Urothelium cell line (cell line): ENCODE measurements at places on chromosomes 4 and X.

- peak; percentile 29 for DNase-seq
These were observed 135.0 kb downstream of the RAB28 start for GRCh38 chr4:13349096-13349495.

- DNase-seq, result no peak
These were observed 32.7 kb downstream of the MECP2 start for GRCh38 chrX:154064637-154065435.

GRCh38 chr4:1219566-1219950 lies 29.4 kb downstream of the CTBP1 start:
- DNase-seq, result no peak

DNA sequence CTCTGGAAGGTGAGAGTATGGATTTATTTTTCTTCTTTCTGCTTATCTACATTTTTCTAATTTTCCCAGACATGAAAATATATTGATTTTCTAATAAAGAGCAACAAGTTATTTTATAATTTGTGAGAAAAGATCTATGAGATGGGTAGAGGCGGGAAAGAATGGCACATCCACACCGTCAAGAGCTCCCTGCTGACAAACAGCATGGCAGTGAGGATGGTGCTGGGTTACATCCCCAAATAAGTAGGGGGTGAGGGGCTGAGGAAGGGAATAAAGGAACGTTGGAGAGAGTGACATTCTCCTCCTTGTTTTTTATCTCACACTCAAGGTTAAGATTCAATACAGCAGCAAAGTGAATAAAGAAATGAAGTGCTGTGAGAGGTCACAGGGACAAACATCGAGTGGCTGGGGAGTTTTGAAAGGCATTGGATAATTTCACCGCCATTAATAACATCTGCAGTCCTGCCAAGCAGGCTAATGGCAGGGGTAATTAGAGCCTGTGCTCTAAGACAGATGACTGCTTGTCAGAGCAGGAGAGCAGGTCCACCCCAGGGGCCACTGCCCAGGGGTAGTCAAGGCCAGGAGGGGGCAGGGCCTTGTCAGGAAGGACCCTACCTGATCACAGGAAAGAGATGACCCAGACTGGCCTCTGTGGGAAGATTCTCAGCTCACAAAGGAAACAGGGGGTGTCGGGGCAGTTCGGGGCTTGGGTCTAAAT lies 323.8 kb downstream of the FBXW7 start:
- no peak for DNase-seq

GRCh38 chr4:188018262-188018661 lies 22.7 kb downstream of the ZFP42 start:
- no peak for DNase-seq

GRCh38 chr4:112119353-112119783 lies 25.9 kb upstream of the FAM241A start:
- DNase-seq, result no peak

GRCh38 chrX:14529290-14529989 lies at the start of gene GLRA2:
TSS of gene GLRA2 (plus strand) at chrX:14529536. CDS start at chrX:14530058, 522 bp downstream.
- DNase-seq, result peak; percentile 11

DNA sequence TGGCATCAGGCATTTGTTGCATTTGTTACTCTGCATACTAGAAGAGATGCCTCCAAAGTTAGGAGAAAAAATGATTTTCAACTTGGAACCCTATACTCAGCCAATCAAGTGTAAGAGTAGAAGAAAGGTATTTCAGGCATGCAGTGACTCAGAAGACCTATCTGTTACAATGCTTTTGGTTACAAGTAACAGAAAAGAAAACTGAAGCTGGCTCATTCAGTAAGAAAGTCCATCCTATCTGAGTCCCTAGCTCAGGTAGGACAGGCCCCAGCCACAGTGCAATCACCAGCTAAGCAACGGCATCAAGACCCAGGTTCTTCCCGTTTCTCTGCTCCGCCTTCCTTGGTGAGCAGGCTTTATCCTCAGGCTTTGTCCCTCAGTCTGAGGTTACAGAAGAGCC lies 23.3 kb downstream of the MECP2 start:
- DNase-seq, result peak; percentile 65

GRCh38 chr4:110046588-110047049 lies 133.9 kb downstream of the EGF start:
- peak; percentile 12 for DNase-seq

- DNase-seq, result no peak
These were observed 405.8 kb upstream of the HTR2C start for GRCh38 chrX:114178126-114178525.

GRCh38 chr4:108168671-108169523 lies at the start of gene LEF1:
TSS of gene LEF1 (minus strand) at chr4:108168932. CDS start at chr4:108167767, 1,165 bp downstream.
- DNase-seq, result peak; percentile 71

DNA sequence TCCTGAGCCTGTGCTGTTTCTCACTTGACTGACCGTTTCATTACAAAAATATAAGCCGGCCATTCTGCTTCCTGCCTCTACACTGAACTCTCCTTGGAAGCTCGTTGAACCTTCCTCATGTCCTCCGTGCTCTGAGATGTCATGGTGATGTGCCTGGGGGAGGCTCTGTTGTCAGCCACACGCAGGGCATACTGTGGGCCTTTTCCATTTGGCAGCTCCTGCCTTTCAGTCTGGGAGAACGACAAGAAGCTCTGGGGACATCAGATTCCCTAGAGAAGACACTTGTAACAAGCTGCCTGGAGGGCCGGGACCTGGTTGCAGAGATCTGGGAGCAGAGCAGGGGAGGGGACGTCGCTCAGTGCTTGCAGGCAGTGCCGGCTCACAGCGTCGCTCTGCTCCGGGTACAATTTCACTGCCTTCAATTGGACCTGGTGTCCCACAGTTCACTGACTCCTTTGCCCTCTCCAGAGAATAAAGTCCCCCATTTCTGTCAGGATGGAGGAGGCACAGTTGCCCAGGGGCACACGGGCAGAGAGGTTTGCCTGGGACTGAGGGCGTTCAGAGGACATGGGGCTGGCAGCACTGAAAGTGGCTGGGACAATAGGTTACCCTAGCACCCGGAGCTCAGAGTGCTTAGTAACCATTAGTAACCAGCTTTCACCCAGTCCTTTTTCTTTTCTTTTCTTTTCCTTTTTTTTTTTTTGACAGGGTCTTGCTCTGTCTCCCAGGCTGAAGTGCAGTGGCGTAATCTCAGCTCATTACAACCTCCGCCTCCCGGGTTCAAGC lies 19.1 kb upstream of the MECP2 start:
- no peak for DNase-seq

GRCh38 chrX:105167233-105167632 lies 53.3 kb downstream of the TEX13A start:
- no peak for DNase-seq

DNA sequence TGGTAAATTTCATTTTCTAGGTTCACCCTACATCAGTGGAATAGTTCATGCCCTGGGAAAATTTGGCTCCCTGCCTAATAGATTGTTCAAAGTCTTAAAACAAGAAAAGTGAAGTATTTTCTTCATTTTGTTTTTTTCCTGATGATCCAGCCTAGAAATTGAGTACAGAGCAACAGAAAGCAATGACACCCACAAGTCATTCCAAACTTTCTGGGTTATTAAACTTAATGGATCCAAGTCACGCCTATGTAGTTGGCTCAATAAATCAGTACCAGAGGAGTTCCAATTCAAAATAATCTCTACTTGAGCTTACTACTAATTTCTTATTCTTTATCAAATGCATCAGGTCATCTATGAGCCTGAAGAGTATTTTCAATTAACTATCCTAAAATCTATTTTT lies 937.6 kb upstream of the SLIT2 start:
- DNase-seq, result no peak

DNA sequence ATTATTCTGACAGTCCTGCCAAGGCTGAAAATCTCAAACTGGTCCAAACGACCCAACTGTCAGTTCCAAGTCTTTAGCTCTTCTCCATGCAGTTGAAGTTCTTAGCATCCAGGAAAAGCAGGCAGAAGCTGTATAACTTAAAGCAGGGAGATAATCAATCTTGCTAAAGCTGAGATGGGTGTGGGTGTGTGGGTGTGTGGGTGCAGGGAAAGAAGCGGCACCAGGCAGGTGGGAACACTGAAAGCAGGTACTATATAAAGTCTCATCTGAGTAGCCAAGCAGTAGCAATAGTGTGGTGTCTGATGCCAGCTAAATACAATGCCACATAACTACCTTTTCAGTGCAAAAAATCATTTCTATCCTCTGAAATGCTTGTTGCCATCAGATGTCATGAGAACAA lies 69.7 kb upstream of the EGFL6 start:
- DNase-seq, result no peak

GRCh38 chr4:153481478-153481877 lies 15.3 kb downstream of the TMEM131L start:
- DNase-seq, result no peak

DNA sequence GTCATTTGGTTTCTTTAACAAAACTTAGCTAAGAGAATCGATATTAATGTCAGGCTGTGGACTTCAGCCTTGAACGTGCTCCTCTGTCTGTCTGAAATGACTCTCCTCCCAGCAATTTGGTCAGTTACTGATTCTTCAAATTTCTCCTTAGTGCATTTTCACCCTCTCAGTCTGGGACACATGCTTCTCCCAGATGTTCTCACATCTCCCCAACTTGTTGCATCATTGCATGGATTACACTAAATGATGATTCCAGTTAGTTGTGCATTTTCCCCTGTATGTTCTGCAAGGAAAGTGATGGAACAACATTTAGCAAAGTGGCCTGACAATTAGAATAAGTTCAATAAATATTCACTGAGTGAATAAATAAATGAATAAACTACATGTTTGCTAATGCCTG lies 94.4 kb downstream of the NLGN4X start:
- no peak for DNase-seq

DNA sequence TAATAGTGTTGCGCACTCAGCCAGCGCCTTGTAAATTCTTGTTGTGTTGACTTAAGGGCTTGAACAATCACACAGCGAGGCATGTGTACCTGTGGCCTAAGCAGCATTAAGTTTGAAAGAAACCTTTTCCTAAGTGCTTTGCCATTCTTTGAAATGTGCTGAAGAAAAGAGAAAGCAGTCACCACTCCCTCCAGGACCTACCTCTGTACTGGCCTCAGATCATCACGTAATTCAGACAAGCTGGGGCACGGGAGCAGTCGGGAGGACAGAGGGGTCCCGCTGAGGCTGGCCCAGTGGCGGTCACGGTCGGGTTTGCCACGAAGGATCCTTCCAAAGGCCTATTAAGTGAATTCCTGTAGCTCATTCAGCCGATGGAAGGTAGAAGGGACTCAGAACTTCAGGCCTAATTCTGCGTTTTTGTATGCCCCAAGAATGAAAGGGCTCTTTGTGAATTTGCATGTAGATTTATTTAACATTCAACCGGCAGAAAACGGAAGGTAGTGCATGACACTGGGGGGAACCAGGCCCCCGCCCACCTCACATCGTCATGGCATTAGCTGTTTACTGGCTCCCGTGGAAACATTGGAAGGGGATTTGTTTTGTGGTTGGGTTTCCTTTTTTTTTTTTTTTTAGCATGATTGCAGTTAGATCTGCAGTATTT lies 106.3 kb downstream of the TRAPPC11 start:
- no peak for DNase-seq

DNA sequence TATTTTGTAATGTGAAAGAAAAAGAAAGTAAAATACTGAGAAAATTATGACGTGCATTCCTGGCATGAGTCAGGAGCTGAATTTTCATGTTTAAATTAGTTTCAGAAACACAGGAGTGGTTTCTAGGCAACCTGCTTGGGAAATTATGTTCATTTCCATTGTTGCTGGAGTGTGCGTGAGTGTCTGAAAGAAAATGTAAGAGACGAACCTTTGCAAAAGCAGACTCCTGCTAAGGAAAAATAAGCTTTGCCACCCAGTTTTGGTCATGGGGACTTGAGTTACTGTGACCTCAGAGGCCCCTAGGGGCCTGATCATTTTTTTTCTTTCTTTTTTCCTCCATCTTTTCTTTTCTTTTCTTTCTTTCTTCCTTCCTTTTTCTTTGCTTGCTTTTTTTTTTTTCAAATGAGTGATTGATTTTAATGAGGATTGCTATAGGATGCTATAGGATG lies 18.8 kb upstream of the CHRNA9 start:
- DNase-seq, result no peak

- peak; percentile 10 for DNase-seq
These were observed 20.2 kb downstream of the TMEM31 start for GRCh38 chrX:103730796-103731493.

- DNase-seq, result no peak
These were observed 305.6 kb upstream of the NR3C2 start for GRCh38 chr4:148747721-148748268.

GRCh38 chr4:183080372-183081115 lies 18.5 kb upstream of the WWC2 start:
- DNase-seq, result no peak

GRCh38 chrX:19782419-19782818 lies 105.0 kb downstream of the SH3KBP1 start:
- no peak for DNase-seq

DNA sequence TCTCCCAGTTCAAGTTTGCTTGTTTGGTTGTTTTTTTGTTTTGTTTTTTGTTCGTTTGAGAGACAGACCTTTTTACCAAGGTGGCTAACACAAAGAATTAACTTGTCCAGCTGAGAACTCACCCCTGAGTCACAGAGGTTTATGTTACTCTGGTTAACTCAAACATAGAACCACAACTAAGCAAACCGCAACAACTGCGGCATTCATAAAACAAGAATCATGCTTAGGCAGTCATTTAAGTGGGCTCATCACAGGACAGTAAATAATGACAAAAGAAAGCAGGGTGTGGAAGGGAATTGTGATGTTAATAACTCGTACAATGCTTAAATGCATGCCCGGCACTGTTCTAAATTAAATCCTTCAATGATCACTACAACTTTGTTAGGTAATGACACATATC lies 24.7 kb upstream of the IL13RA1 start:
- peak; percentile 23 for DNase-seq

- DNase-seq, result no peak
These were observed 79.2 kb upstream of the NHS start for GRCh38 chrX:17295791-17296190.

GRCh38 chr4:5812506-5813229 lies 80.2 kb downstream of the CRMP1 start:
- DNase-seq, result peak; percentile 58

DNA sequence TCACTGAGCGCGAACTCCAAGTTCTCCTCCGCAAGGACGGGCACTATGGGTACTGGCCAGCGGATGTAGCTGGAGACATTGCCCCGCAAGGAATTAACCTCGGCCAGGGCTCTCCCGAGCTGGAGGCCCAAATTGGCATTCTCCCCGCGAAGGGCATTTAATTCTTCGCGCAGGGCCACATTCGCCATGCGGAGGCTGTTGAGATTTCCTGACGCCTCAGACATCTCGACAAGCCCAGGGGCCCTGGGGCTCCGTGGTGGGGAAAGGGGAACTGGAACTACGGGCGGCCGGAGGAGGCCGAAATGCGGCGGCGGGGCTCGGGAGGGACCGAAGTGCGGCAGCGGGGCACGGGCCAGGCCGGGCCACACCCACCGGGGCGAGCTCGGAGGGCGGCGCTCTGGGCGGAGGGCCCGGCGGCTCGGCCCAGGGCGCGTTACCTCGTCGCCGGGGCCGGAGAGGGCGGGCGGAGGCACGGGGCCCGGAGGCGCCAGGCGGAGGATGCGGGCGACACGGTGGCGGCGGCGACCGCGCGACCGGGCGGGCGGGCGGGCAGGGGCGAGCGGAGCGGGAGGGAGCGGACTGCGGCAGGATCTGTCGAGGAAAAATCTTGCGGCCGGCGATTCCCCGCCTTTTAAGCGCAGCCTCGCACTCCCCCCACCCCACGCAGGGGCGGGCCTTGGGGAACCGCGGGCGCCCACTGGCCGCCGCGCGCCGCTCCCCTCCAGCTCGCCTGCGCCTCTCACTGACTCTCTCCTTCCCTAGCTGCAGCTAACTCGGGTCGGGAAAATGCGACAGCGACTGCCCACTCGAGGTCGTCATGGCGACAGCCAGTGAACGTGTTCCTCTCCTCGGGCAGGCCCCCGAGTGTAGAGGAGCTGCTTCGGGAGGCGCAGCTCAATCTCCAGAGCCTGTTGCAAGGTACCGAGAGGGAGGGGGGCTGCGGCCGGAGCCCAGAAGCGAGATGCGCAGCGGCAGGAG lies at the start of gene RTL5:
Gene RTL5, minus strand, starts transcription at position 599 of the 978 bp plus-strand sequence.
- DNase-seq, result peak; percentile 90

- peak; percentile 54 for DNase-seq
These were observed 13.3 kb downstream of the MGARP start for GRCh38 chr4:139266583-139267257.
